Caki2 (cell line): ENCODE measurements at places on chromosomes 7 and 10.

- no peak for DNase-seq
These were observed 39.0 kb downstream of the ZNF438 start for GRCh38 chr10:30992681-30993080.

DNA sequence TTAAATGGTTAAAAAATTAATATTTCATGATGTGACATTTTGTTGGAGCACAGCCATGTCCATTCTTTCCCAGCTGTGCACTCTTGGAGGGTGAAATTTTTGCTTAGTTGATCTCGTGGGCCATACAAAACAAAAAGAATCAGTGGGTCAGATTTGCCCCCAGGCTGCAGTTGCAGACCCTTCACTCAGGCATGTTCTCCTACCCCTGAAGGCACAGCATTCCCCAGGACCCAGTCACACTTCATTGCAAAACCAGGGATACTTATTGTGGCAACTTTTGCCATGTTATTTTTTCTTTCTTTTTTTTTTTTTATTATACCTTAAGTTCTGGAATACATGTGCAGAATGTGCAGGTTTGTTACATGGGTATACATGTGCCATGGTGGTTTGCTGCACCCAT is 6.0 kb downstream of the TAS2R40 start:
- no peak for DNase-seq

DNA sequence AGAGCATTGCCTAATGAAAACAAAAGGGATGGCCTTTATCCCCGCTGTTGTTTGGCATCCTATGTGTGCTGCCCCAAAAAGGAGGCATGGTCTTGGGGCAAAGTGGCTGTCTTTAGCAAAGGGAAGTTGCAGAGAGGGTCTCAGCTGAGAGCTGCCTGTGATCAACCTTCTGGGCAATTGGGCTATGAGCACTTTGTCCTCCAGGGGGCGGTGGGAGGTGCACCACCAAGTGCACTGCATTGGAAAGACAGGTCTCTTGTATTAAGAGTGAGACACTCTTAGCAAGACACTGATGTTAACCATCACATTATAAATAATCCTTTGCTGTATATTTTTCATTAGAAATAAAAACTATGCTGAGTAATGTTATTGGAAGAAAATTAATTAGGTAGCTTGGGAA is 314.8 kb downstream of the POM121L12 start:
- peak; percentile 18 for DNase-seq

- no peak for DNase-seq
These were observed 227.8 kb downstream of the TNS3 start for GRCh38 chr7:47354071-47354470.
